AG08396 (cell line): ENCODE measurements at places on chromosomes 3 and 15.

DNA sequence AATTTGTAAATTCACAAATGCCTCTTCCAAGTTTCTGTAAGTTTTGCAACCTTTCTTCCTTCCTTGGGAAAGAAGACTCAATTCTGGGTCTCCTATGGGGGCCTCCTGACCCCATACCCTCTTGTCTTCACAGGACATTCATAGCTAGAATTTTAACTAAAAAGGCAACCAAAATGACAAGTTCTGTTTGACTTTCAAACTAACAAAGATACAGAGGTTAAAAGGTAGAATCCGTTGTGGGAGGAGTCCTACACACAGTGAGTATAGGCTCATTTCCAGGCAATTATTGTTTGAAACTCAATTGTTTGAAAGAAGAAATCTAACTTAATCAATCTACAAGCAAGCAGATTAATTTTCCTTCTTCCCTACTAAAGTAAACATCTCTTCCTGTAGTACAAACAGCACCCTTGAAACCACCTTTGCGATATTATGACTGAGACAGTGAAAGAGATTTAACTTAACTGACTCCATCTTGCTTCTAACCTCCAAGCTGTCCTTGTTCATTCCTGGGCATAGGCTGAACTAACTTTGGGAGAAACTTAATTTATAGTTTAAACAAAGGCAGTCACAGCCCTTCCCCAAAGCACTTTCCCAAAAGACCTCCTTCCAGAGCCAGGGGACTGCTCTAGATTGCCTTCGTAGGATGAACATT is 14.4 kb upstream of the TNFSF10 start:
- DNase-seq: no peak

DNA sequence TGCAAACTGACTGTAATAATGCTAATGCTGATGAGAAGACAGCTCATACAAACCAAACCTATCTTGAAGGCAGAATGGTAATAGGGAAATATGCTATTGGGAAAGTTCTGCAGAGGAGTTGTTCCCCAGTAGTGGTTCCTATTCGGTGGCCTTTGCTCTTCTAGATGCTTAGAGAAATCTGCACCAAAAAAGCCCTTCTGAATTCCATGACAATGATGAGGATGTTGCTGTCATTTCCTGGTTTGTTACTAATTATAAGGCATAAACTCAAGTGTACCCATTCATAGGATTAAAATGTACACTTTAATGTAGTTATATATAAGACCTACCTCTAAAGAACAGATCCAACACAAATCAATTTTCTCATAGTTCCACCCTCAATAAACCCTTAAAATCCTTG is 30.1 kb downstream of the TOMM70 start:
- DNase-seq: no peak

DNA sequence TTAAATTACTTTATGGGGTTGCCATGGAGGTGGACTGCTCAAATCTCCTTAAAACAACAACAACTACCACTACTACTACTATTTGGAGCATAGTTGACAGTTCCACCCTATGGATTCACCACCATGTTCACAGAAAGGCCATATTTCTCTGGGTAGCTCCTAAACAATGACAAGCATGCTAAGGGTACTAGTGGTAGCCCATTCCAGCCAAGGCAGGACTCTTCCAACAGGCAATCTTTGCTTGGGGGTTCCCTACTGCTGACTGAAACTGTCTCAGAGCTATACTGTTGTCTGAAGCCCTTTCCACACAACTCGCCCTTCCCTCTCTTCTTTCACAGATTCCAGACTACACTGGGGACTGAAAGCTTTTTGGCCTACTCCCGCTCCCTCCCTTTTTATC is 68.9 kb downstream of the CYP19A1 start:
- DNase-seq: no peak

DNA sequence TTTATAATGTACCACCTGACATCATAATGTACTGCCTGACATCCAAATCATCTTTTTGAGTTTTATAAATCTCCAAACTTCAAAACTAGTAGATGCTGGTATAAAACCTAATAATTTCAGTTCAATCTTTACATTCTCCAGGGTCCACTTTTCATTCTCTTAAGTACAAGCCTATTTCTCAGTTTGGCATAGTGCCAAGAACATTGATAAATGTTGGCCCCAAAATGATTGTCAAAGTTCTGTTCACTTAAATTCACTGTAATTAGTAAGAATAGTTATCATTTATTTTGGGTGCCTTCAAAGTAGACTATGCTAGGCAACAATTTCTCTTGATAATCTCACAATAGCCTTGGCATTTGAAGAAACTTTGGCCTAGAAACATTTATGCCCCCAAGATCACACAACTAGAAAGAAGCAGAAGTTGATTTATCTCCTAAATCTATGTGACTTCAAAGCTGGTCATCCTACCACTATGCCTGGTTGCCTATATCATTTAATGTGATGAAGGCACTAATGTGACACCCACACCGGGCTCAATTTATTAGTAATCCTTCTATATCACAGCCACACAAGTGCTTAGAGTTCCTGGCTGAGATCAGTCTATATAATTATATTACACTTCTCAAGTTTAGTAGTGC is 101.7 kb downstream of the ZNF609 start:
- DNase-seq: no peak

DNA sequence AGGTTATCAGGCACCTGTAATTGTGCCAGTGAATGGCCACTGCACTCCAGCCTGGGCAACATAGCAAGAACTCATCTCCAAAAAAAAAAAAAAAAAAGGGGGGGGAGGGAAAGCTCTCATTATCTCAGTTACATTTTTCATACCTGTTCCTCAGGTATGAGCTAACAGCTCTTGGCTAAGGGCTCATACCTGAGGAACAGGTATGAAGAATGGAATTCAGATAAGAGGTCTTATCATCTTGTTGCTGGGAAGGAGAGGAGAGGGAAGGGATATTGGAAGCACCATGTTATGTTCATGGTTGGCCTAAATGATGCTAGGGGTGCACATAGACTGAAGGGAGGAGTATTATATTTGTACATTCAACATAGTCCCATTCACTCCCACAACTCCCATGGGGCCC is 2.6 kb downstream of the SLC15A2 start:
- DNase-seq: no peak

DNA sequence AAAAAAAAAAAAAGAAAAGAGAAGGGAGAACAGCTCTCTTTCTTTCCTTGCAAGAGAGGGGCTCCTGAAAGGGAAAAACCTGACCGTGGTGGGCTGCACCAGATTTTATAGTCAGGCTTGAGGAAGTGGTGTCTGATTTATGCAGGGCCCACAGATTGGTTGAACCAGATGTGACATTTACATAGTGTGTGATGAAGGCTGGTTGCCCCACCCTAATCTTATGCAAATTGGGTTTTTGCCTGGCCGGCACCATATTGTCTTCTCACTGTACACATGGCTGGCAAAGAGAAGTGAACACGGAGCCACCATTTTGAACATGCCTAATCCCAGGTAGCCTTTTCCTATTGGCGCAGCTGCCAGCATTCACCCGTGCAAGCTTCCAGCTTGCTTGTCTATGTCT is 154.4 kb downstream of the OXSM start:
- DNase-seq: no peak

- no peak for DNase-seq
Measured at GRCh38 chr15:73078722-73079121, 26.5 kb downstream of the NEO1 start.

DNA sequence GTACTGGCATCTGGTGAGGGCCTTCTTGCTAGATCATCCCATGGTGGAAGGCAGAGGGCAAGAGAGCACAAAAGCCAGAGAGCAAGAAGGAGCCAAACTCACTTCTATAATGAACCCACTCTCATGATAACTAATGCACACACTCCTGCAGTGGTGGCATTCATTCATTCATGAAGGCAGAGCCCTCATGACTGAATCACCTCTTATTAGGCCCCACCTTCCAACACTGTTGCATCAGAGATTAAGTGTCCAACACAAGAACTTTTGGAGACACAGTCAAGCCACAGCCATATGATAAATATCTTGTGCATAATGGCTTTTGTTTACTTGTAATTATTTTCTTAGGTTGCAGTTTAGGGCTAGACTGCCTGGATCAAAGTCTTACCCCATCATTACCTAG is 182.7 kb downstream of the TIGIT start:
- no peak for DNase-seq

DNA sequence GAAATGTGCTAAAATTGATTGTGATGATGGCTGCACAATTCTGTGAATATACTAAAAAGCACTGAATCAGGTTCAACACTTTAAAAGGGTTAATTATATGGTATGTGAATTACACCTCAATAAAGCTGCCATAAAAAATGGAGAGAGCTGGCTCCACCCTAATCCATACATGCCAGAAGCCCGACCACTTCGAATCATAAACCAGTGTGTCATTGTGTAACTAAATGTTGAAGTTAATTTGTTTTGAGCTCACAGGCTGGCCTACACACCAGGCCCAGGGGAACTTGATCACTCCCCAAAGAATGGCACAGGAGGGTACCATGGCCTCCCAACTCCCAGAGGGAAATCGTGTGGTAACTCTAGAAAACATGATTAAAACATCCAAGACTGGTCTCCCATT is 14.0 kb downstream of the PLCD1 start:
- no peak for DNase-seq

DNA sequence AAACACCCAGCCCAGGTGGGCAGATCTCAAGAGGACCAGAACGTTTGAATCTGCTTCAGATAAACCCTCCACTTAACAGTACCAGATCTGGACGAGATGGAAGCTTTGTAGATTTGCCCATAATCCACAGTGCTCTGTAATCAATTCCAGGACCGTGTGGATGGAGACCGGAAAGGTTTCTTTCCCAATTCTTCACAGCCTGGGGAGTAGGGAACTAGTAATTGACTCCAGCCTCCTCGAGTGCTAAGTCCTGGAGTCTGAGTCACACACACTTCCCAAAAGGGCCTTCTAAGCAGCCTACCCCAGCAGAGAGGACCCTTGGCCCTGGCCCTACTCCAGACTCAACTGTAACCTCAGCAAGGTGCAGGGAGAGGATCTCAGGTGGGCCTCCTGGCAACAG is 56.2 kb upstream of the TSEN2 start:
- no peak for DNase-seq

- DNase-seq: no peak
Measured at GRCh38 chr3:71206305-71207165, 377.0 kb downstream of the FOXP1 start.

- DNase-seq: no peak
Measured at GRCh38 chr15:85672332-85673084, 122.2 kb downstream of the KLHL25 start.

GRCh38 chr3:134978658-134979057 is 183.6 kb downstream of the EPHB1 start:
- no peak for DNase-seq

DNA sequence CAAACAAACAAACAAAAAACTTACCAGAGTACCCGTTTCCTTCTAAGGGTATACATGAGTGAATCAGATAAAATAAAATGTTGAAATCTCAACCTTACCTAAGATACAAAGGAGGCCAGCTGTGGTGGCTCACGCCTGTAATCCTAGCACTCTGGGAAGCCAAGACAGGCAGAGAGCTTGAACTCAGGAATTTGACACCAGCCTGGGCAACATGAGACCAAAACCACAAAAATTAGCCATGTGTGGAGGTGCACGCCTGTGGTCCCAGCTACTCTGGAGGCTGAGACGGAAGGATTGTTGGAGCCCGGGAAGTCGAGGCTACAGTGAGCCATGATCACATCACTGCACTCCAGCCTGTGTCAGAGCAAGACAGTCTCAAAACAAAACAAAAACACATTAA is 11.0 kb upstream of the FAM219B start:
- no peak for DNase-seq

DNA sequence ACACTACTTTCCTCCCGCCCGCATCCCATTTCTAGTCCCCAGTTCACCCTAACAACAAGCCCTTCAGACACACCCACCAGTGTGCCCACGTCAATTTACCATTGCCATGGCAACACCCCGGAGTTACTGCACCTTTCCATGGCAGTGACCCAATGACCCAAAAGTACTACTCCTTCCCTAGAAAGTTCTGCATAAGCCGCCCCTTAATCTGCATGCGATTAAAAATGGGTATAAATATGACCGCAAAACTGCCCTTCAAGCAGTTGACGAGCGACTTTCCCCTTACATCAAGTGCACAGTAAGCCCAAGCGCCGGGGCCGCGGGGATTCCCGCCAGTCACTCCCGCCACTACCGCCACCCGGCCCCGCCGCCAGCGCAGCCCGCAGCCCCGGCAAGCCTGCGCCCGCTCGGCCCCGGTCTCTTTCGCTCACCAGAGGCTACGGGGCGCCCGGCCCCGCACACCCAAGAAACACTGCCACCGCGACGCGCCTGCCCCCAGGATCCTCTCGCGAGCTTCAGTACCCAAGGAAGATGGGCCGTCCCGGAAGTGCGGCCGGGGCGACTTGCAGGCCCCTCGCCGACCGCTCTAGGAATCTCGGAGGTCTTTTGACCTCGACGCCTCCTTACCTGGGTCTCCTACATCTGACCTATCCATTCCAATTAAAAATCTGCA is 27.2 kb upstream of the ZNF502 start:
- DNase-seq: peak; percentile 88

DNA sequence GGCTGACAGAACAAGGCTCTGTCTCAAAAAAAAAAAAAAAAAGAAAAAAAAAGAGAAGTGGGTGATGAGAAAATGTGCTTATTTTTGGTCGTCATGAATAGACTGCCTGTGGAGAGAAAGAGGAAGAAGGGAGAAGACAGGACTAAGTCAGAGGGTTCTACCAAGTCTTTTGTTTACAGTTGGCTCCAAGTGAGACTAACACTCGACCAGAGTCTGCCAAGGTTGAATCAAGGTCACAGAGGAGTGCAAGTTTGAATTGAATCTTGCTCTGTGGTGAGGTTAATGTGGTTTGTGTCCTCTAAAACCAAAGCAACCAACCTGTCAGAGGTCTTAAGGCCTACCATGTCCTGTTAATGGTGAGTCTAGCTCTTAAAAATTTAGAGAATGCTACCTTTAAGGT is 334.1 kb upstream of the GRM7 start:
- DNase-seq: no peak

DNA sequence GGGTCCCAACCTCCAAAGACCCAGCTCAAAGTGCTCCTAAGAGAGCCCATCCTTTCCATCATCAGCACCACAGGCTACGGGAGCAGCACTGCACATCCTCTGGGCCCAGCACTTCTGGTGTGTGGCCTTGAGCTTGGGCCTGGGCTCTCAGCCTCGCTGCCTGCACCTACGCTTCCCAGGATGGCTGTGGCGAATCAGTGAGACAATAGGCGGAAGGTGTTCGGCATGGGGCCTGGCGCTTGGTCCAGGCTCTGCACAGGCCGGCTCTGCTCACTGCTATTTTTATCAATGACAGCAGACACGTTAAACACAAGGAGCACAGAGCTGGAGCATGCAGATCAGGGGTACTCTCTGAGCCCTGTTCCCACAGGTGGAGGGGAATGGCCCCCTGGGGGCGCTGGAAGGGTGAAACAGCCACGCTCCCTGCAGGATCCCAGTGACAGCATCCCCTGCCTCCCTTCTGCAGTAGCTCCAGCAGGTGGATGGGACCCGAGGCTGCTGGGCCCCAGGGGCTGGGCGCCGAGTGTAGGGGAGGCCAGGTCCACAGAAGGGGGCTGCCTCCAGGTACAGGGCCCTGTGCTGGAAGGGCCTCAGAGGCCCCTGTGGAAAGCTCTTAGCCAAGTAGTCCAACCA is 90.0 kb upstream of the RPL32 start:
- DNase-seq: no peak
